ENCODE measurements at places on chromosomes 13 and 19.

DNA sequence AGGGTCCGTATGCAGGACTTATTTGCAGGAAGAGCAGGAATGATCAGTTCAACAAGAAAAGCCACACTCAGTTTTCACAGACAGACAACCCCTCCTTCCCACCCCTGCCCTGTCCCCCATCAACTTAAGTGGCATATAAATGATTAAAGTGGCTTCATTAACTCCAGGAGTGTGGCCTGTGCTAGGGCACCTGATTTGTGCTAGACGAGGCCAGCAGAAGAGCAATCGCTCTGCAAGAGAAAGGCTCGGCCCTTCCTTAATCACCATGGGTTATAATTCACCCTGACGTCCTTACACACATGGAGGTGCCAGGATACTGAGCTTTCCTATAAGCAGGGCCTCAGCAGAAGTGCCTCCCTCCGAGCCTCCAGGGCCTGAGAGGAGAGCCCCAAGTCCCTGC, 14.6 kb downstream of the C19orf12 start:
- DNase-seq: no peak

DNA sequence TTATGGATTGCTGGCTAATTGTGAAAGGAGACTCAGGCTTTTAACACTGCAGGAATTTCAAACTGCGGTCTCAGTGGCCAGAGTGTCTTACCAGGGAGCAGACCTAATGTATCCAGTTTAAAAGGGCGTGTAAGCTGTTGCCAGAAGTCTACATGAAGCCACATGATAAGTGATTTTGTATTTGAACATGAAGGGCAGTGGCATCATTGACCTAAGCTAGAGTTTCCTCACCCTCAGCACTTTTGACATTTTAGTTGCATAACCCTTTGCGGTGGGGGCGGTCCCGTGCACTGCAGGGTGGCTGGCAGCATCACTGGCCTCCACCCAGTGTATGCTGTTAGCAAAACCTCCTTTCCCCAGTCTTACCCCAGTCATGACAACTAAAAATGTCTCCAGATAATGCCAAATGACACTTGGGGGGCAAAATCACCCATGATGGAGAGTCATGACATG, 23.7 kb upstream of the GPR18 start:
- DNase-seq: peak; percentile 43

DNA sequence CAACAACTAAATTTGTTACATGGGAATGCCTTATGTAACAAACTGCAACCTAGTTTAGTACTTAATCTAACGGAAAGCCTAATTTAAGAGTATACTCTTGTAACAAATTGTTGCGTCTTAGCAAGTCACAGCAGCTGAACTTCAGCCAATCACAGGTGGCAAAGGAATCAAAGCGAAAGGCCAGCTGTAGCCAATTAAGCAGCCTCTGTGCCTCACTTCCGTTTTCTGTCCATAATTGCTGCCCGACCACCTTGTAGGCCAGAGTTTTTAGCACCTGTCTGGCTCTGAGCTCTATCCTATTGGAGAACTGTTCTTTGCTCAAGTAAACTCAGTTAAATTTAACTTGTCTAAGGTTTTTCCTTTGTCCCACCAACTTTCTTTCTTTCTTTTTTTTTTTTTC, 18.1 kb upstream of the HSPH1 start:
- no peak for DNase-seq

DNA sequence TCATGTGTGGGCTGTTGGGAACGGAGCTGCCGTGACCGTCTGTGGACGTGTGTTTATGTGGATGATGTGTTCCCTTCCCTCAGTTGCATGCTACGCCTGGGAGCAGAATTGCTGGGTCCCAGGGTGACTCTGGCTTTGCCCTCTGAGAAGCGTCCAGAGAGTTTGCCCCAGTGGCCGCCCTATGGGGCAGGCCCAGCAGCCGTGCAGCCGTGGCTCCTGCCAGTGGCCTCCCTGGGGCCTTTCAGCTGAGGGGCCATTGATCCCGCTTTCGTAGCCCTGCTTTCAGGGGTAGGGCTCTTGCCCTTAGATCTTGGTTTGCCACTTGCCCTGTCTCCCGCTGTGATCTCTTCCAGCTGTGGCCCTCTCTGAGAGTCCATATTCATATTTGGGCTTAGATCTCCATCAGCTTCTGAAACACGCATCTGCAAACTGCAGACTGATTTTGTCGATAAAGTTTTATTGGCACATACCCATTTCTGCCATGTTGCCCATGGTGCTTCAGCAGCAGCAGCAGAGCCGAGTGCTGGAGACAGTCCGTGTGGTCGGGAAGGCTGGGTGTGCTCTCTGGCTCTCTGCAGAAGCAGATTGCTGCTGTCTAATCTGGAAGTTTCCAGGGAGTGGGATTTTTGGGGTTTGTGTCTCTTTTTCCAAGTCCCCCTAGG, 17.6 kb downstream of the GNA11 start:
- DNase-seq: no peak

- no peak for DNase-seq
These were observed 36.2 kb downstream of the AMER2 start for GRCh38 chr13:25135896-25136295.

- no peak for DNase-seq
These were observed 147.1 kb downstream of the NHLRC3 start for GRCh38 chr13:39185326-39185725.

GRCh38 chr19:5451494-5451893, 3.7 kb upstream of the ZNRF4 start:
- no peak for DNase-seq

- DNase-seq: no peak
These were observed 9.7 kb upstream of the CCL25 start for GRCh38 chr19:8042900-8043299.

DNA sequence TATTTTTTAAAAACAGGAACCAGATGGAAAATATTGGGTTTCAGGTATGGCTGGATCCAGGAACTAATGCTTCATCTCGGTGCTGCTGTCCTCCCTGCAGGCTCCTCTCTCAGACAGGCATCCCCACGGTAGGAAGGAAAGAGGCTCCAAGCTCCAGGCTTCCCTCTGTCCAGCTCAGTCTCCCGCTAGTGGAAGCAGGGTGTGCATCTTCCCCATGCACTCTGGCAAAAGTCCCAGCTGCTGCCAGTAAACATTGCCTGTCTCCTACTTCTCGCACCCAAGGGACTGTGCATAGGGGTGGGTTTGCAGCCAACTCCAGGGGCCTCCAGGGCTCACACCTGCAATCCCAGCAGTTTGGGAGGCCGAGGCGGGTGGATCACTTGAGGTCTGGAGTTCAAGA, 29.2 kb downstream of the IL12RB1 start:
- no peak for DNase-seq

DNA sequence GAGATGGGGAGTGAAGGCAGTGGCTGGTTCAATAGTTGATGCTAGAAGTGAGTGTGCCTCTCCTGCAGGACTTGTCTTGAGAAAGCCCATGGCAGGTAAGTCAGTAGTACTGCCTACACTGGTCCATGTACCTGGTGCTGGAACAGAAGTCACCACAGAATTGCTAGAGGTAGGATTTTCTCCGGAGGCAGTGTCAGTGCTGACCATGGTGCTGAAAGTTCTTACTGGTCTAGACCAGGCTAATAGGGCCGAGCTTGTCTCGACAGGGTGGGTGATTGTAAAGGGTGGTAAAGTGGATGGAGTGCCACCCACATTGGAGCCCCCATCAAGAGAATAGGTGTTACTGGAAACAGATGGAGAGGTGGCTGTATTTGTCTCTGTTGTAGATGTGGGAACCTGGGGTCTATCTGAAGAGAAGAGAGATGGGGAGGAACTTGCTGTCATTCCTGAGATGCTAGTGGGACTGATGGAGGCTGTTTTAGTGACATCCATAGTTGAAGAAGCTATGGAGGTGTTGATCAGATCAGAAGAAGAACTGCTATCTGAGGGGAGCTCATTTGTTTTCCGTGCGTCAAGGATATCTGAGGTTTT, 36.6 kb downstream of the MUC16 start:
- DNase-seq: no peak
